ENCODE measurements at places on chromosomes 6 and 20.

- DNase-seq: no peak
Observed at GRCh38 chr6:157800420-157801237, 22.4 kb upstream of the SNX9 start.

DNA sequence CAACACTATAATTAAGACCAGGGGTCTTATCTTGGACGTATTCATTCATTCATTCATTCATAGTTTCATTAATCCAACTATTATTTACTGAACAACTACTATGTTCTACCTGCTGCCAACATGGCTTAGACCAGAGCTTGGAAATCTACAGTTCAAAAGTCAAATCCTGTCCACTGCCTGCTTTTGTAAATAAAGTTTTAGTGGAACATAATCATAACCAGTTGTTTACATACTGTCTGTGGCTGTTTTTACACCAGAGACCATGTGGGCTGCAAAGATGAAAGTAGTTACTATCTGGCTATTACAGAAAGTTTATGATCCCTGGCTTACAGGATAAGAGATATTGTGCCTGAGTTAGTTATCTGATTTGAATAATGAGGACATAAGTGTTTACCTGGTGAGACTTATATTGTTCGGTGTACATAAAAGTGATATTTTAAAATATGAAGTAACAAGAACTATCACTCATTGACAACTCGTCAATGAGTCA lies 567.7 kb downstream of the TFAP2B start:
- no peak for DNase-seq

DNA sequence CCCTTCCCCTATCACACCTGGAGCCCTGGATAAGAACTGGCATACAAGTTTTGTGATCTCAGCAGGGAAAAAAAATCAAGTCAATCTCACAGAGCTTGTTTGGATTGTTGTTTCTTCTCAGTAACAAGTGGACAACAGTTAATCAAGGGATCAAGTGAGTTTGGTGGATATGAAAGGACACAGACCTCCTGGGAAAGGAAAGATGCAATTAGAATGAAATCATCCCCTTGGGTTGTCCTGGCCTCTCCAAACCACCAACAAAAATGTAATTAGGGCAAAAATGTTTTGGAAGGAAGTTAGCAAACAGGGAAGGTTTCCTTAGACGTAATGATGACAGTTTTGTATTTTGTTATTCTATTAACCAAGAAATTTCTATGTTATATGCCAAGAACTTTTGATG lies 99.1 kb upstream of the PRDM1 start:
- DNase-seq: no peak

GRCh38 chr6:72716916-72717315 lies 95.1 kb downstream of the KCNQ5 start:
- DNase-seq: no peak

DNA sequence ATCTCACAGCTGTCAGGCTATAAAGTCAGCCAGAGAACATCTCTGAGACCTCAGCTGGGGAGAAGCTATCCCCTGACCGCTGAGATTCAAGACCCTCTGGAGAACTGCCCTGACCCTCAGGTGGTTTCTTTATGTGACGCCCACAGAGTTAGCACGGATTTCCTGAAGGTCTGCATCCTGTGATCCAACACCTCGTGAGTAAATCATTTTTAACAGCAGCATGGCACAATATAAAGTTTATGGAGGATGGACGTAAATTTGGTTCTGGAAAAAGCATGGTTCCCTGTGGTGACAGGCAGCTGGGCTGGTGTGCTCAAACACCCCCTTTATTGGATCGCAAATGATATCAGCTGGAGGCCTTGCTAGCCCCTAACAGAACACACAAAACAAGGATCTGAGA lies 25.3 kb upstream of the TRAF3IP2 start:
- DNase-seq: no peak

Data from NCI-H2171 treated with DMSO at 0.1 percent for 48 hours (cell line).